ENCODE measurements at places on chromosomes 13 and 19. TPM values are rescaled to one million over a fixed set of nuclear protein-coding genes. Genes with fewer than 3 reads are reported as not detected.

Gene NCAN
- not detected for polyA plus RNA-seq

- H3K27me3 ChIP-seq = no peaks in the 10 kb centered on the region
- DNase-seq = no peak
- no peaks in the 10 kb centered on the region for H3K4me1 ChIP-seq
- no peak overlapping the region for H3K27ac ChIP-seq
- no peak overlapping the region for H3K4me3 ChIP-seq
Observed at GRCh38 chr13:41199079-41199478, 4.7 kb upstream of the KBTBD7 start.

DNA sequence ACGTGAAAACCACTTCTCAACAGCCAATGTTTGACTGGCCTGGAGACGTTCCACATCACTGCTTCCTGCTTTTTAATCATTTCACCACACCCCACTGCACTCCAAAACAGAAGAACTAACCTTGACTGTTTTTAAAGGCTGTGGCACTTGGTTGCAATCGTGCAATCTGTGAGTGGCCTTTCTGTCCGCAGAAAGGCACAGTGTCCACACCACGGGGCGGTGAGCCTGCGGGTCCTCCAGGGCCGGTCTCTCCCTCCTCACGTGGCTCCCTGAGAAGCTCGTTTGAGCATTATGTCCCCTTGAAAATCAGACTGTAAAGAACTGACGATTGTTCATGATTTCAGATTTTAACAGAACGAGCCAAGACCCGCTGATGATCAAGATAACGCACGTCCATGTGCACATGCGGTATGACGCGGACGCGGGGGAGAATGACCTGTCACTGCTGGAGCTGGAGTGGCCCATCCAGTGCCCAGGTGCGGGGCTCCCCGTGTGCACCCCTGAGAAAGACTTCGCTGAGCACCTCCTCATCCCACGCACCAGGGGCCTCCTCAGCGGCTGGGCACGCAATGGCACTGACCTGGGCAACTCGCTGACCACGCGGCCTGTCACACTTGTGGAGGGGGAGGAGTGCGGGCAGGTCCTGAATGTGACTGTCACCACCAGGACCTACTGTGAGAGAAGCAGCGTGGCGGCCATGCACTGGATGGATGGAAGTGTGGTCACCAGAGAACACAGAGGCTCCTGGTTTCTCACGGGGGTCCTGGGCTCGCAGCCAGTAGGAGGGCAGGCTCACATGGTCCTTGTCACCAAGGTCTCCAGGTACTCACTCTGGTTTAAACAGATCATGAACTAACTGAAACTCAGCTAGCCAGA lies 13.0 kb downstream of the PROZ start:
- no peaks in the 10 kb centered on the region for H3K4me1 ChIP-seq
- no peak overlapping the region for H3K4me3 ChIP-seq
- H3K36me3 ChIP-seq = peaks cover 50% of the 10 kb centered on the region

DNA sequence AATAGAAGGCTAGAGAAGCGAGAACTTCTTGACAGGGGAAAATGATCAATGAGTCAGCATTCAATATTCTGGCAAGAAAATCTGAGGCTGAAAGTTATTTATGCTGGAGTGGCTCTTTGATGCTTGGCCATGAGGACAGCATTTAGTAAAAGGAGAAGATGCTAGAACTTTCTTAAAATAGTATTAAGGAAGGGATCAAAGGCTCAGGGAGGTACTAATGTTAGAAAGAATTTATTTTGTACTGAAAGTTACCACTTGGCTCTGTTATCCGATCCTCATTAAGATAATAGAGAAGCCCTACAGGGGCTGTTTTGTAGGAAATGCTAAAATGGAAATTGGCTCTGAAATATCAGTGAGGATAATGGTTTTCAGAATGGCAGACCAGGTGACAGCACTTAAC lies 1774.6 kb upstream of the PCDH20 start:
- H3K27me3 ChIP-seq = no peaks in the 10 kb centered on the region
- no peak overlapping the region for H3K4me3 ChIP-seq
- H3K27ac ChIP-seq = no peak overlapping the region

DNA sequence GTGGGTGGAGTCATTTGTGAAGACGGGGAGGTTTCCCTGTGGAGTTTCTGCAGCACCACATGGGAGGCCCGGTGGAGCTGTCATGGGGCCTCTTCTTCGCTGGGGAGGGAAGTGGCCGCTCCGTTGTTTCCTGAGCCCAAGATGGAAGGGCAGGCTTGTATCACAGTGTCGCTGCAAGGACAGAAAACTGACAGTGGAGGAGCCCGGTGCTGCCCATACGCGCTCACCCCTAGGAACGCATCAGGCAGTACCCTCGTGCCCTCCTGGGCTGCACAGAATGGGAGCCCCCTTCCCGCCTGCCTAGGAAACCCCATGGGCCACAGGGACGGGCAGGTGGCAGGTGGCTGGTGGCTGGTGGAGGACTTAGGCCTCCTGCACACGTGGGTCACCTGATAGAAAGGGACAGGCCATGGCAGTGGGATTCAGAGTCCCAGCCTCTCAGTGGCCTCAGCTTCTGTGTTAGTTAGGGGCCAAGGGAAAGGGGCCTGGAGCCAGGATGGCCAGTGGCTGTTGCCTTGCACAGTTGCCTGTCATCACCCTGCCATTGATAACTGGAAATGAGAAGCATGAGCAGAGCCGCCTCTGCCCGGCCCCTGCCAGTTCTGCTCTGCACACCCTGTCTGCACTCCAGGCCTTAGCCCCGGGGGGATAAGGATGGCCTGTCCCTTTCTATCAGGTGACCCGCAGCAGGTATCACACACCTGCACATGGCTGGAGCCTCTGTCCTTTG lies 7.6 kb downstream of the COL4A2 start:
- H3K36me3 ChIP-seq = peaks cover 26% of the 10 kb centered on the region
- DNase-seq = peak; percentile 69
- H3K27me3 ChIP-seq = peaks cover 11% of the 10 kb centered on the region
- H3K4me1 ChIP-seq = peaks cover 97% of the 10 kb centered on the region
- peak overlapping the region; percentile 35 for H3K27ac ChIP-seq

Gene ZNF154
- polyA plus RNA-seq = 4.3 TPM

Gene HAUS5
- polyA plus RNA-seq = 3.8 TPM

DNA sequence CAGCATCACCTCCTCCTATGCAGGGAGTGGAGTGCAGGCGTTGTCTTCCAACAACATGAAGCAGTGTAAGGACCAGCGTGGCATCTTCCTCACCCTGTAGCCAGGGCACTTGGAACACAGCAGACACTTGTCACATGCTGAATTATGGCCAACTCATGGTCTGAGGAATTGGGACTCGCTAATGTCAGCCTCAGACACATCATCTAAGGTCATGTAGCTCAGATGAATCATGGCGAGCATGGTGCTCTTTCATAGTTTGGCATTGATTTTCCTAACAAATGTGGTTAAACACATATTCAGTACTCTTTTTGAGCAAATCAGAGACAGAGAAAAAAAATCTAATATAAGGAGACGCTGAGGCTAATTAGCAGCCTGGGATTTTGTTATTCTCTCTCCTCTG lies 99.6 kb upstream of the SGCG start:
- no peak for DNase-seq
- H3K36me3 ChIP-seq = no peaks in the 10 kb centered on the region
- no peak overlapping the region for H3K4me3 ChIP-seq
- H3K4me1 ChIP-seq = no peaks in the 10 kb centered on the region

Gene PLIN4
- polyA plus RNA-seq = 241 TPM

DNA sequence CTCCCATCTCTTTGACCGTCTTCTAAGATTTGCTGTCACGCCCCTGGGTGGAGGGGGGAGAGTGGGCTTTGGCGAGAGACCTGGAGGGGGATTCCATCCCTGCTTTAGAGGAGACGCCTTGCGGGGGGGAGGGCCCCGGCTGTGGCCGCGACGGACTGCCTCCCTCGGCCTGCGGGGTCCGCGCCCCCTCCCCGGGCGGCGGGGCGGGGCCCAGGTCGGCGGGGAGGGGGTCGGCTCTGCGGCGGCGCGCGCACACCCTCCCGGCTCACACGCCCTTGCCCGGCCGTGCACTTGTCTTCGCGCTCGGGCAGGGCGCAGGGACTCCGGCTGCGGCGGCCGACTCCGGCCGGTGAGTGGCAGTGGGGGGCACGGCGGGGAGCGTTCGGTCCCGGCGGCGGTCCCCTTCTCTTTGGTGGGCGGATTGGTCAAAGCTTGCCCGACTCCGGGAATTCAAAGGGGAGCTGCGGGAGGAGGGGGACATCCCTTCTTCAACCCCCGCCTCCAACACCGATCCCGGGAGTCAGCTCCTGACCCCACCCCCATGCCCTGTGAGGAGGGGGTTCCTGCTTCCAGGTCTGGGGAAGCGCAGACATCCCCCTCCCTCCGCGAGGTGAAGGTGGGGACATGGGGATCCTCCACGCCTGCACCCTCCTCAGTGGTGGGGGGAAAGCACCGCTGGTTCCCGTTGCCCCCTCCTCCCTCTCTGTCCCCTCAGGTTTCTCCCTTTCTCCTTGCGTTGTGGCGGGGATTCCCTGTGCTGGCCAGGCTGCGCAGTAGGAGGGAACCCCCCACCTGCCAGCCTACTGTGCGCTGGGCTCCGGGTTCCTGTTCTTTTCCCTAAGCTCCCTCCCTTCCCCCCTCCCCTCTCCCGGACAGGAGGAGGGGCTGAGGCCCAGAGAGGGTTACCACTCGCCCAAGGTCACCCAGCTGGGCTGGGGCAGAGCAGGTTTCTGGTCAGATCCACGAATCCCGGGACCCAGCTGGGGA lies 14.6 kb upstream of the KCNN1 start:
- no peak overlapping the region for H3K4me3 ChIP-seq
- H3K27me3 ChIP-seq = peaks cover 58% of the 10 kb centered on the region
- DNase-seq = no peak
- H3K4me1 ChIP-seq = peaks cover 6% of the 10 kb centered on the region
- H3K27ac ChIP-seq = no peak overlapping the region
- H3K36me3 ChIP-seq = no peaks in the 10 kb centered on the region

Gene BCL2L12
- 14.2 TPM for polyA plus RNA-seq

Gene RFPL4AL1
- polyA plus RNA-seq = not detected

Gene KLK10
- not detected for polyA plus RNA-seq

Gene NLRP5
- polyA plus RNA-seq = not detected

DNA sequence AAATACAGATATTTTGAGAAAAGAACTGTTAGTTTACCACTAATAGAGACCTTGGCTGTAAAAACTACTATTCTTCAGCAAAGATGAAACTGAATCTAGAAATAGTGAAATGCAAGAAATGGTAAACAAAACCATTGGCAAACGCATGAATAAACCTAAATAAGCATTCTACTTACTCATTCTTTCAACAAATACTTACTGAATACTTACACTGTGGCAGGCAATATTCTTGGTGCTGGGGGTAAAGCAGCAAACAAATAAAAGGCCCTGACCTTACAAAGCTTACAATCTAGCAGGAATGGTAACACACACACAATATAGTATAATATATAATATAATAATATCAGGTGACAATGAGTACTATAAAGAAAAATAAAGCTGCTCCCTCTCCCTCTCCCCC lies 38.7 kb downstream of the KATNAL1 start:
- no peak for DNase-seq
- no peak overlapping the region for H3K27ac ChIP-seq
- H3K36me3 ChIP-seq = no peaks in the 10 kb centered on the region
- H3K4me1 ChIP-seq = no peaks in the 10 kb centered on the region

Gene ZNF66
- polyA plus RNA-seq = 0.65 TPM

DNA sequence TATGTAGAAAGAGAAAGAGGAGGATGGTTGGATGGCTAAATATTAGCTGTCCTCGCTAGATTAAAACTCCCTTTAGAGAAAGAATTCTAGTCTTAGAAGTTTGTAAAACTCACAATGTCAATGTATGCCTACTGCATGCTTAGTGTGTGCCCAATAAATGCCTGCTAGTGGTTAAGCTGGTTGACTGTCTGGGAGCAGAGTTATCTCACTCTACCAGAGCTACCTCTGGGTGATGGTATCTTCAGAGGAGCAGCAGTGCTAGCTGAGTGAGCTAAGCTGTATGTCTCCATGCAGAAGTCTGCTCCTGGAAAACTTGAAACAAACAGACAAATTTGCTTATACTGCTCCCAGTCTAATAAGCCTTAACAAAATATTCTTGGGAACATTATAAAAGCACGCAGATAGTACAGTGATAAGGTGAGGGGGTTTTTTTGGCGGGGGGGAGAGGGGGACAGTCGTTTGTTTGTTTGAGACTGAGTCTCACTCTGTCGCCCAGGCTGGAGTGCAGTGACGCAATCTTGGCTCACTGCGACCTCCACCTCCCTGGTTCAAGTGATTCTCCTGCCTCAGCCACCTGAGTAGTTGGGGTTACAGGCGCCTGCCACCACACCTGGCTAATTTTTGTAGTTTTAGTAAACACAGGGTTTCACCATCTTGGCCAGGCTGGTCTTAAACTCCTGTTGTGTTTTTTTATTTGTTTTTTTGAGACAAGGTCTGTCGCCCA lies 202.8 kb upstream of the TSC22D1 start:
- no peak overlapping the region for H3K27ac ChIP-seq
- H3K36me3 ChIP-seq = no peaks in the 10 kb centered on the region
- no peaks in the 10 kb centered on the region for H3K27me3 ChIP-seq
- H3K4me3 ChIP-seq = no peak overlapping the region
- DNase-seq = no peak

DNA sequence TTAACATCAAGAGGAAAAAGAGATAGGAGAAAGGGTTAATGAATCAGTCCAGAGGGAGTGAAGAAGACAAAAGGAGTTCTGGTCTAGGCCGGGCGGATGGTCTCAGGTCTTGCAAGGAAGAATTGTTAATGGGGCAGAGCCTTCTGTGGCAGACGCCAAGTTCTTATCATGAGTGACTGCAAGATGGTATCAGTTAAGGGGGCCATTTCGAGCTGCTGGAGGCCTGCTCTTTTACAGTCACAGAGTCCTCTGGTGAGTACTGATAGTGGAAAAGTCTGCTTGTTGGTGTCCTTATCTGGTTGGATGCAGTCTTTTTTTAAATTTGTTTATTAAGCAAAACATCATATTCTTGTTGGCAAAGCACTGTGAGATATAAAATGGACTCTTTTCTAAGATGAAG lies 590.9 kb upstream of the SGCG start:
- no peak overlapping the region for H3K4me3 ChIP-seq
- H3K36me3 ChIP-seq = no peaks in the 10 kb centered on the region
- H3K4me1 ChIP-seq = no peaks in the 10 kb centered on the region
- H3K27ac ChIP-seq = no peak overlapping the region

- H3K27ac ChIP-seq = peak overlapping the region; percentile 94
- peaks cover 99% of the 10 kb centered on the region for H3K4me1 ChIP-seq
- DNase-seq = peak; percentile 89
- no peaks in the 10 kb centered on the region for H3K36me3 ChIP-seq
- no peaks in the 10 kb centered on the region for H3K27me3 ChIP-seq
Observed at GRCh38 chr19:13063461-13064091, 39.1 kb downstream of the LYL1 start.

Gene LGALS7
- polyA plus RNA-seq = not detected

- H3K36me3 ChIP-seq = no peaks in the 10 kb centered on the region
- peak overlapping the region; percentile 29 for H3K4me3 ChIP-seq
- DNase-seq = peak; percentile 64
- peak overlapping the region; percentile 26 for H3K27ac ChIP-seq
- H3K4me1 ChIP-seq = no peaks in the 10 kb centered on the region
Observed at GRCh38 chr19:30450100-30450499, 77.9 kb downstream of the ZNF536 start.

GRCh38 chr19:35226748-35227147 lies 1.8 kb downstream of the FAM187B start:
- H3K4me3 ChIP-seq = no peak overlapping the region
- H3K4me1 ChIP-seq = no peaks in the 10 kb centered on the region
- no peaks in the 10 kb centered on the region for H3K36me3 ChIP-seq
- no peaks in the 10 kb centered on the region for H3K27me3 ChIP-seq

Measured in heart left ventricle (tissue), 16 donors.